ENCODE measurements at places on chromosomes 2 and 18.

DNA sequence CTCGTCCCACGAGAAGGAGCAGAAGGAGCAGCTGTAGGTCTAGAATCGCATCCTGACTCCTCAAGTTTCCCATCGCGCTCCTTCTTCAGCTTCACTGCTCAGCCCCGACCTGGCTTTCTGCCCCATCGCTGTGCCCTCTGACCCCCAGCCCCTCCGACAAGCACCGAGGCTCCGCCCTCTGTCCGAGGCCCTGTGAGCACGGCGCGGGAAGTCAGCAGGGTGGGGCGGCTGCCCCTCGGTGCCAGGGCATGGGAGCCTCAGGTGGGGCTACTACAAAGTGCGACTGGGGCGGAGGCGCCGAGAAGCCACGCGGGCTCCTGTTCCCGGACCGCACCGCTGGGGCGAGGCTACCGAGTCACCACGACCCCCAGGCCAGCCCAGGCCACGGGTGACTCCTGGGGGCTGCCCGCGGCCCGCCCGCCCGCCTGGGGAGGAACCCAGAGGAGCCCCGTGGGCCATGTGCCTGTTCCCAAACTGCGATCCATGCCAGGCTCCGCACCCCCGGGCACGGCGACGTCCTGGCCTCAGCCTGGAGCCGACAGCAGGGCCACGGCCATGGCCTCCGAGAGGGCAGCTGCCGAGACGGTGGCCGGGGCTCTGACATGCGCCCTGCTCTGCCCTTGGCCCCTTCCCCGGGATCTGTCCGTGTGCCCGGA is 36.6 kb upstream of the ID2 start:
- no peak for DNase-seq

GRCh38 chr2:55916473-55917049 is 7.0 kb downstream of the EFEMP1 start:
- DNase-seq = no peak

DNA sequence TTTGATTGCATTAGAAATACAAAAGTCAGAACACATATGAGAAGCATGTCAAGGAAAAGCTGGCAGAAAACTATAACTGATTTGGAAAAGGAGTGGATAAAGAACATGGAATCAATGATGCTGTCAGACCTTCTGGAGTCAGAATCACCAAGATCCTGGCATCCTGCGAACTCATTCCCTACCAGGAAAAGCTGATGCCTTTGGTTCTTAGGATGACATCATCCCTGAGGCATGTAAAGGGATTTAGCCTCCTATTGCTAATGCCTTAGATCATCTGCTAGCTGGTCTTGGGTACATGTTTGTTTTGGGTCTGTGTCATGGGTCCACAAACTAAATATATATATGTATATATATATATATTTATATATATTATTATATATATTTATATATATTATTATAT is 680.7 kb downstream of the EPHA4 start:
- DNase-seq = no peak

DNA sequence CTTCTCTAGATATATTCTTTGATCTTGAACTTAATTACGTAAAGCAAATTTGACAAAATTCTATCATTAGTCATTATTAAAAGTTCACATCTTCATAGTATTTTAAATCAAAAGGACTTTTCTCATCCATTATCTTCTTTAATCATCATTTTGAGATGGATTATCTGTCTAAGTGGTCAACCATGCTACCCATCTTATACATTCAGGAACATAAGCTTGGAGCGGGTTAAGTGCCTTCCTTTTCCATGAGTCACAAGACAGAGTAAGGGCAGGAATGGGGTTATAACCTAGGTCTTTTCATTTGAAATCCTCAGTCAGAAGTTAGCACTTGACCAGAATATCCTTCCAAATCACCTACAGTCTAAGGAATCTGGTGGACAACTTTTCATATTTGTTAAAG is 297.1 kb downstream of the TCF4 start:
- no peak for DNase-seq

DNA sequence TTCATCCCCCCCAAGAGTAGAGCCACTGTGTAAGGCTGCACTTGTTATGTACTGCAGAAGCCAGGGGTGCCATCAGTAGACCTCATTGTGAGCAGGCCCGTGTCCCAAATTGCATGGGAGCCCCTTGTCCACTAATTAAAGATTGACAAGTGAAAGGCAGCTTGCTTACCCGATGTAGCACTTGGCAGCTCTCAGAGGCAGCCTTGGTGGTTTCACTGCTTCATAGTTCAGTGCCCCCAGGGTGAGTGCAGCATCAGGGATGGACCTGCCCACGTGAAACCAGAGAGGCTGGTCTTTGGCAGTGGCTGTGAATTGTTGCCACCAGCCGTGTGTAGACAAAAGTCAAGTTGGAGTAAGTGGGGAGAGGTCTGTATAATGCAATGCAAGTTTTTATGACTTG is 13.3 kb downstream of the TUBB6 start:
- no peak for DNase-seq

GRCh38 chr2:73982140-73982617 is 2.5 kb upstream of the TET3 start:
- no peak for DNase-seq

DNA sequence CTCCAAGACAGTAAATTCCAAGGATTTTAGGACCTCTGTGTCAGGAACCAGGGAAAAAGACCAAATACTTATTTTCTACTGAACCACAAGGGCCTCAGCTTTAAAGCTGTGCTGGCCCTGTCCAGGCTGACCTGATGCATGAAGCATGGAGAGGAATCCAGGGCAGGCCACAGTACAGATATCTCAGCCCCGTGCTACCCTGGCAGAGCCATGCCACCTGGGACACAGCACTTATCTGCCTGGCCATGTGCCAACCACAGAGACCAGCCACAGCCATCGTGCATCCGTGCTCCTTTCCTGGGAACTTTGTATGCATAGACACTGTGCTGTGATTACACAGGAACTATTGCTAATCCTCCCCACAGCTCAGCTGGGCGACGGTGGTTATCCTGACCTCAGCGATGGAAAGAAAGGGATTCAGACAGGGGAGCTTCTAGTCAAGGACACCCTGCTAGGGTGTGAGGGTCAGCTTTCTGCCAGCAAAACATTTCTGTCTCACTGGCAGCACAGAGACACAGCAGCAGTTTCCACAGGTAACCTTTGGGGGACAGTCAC is 687.4 kb upstream of the ID2 start:
- no peak for DNase-seq

GRCh38 chr2:168119515-168120141 is 127.8 kb downstream of the STK39 start:
- DNase-seq = no peak

- DNase-seq = no peak
These were observed 98.3 kb downstream of the KLHL14 start for GRCh38 chr18:32674491-32674890.

GRCh38 chr2:70086278-70086837 is 919 bp upstream of the PCBP1 start:
- DNase-seq = peak; percentile 71

DNA sequence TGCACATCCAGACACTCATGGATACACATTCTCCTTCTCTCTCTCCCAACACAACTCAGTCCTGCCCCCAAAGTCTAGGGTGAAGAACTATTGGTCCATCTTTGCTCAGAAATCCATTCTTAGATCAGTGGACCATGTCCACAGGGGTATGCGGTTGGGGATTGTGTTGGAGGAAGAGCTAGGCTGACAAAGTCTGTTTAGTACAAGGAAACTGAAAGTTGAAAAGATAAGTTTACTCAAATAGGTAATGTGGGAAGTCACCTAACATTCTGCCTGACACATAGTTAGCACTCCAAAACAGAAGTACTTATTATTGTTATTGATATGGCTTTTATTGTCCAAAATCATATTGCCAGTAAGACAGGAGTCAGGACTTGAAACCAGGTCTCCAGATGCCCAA is 55.9 kb downstream of the ALK start:
- no peak for DNase-seq

GRCh38 chr2:178707476-178707875 is 99.7 kb downstream of the TTN start:
- no peak for DNase-seq

- no peak for DNase-seq
These were observed 159.5 kb downstream of the NYAP2 start for GRCh38 chr2:225559072-225559415.

DNA sequence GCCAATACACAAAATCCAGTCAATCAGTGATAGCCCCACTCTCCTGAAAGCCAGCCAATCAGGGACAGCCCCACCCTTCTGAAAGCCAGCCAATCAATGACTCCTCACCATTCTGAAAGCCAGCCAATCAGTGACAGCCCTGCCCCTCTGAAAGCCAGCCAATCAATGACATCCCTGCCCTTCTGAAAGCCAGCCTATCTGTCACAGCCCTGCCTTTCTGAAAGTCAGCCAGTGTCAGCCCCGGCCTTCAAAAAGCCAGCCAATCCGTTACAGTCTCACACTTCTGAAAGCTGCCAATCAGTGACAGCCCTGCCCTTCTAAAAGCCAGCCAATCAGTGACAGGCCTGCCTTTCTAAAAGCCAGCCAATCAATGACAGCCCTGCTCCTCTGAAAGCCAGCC is 95.9 kb upstream of the HDAC4 start:
- no peak for DNase-seq

GRCh38 chr2:14907014-14907612 is 274.6 kb downstream of the LRATD1 start:
- DNase-seq = no peak

DNA sequence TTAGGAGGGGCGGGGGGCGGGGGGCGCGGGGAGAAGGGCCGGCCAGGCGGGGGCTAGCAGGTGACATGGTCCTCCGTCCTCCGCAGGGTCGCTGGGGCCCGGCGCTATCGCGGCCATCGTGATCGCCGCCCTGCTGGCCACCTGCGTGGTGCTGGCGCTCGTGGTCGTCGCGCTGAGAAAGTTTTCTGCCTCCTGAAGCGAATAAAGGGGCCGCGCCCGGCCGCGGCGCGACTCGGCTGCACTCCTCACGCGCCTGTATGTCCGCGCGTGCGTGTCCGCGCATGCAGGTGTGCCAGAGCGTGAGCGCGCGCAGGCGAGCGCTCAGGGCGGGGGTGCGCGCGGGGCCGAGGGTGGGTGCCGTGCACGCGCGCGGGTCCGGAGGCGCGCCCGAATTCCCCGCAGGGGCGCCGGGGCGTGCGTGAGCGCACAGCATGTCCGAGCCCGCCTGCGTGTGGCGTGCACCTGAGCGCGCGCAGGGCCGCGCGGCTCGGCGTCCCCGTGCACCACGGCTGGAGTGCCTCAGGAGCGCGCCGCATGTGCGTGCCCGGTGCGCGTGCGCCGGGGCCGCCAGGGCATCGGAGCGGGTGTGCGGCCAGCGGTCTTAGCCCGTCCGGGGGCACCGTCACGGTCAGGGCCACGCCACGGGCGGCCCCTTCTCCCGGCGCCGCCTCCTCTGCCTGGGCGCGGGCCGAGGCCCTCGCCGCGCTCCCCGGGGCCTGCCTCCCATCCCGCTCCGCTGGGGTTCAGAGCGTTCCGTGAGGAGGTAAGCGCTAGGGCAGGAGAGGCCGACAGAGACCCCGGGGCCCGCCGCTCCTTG is 6.3 kb downstream of the SNORC start:
- peak; percentile 43 for DNase-seq

- DNase-seq = no peak
These were observed 41.5 kb downstream of the SUCLG1 start for GRCh38 chr2:84417453-84418145.

- DNase-seq = no peak
These were observed 5.0 kb upstream of the FARP2 start for GRCh38 chr2:241350878-241351639.

- no peak for DNase-seq
These were observed 23.7 kb downstream of the PLEK start for GRCh38 chr2:68388772-68389171.

GRCh38 chr18:45034179-45034578 is 353.5 kb downstream of the SETBP1 start:
- no peak for DNase-seq

All from stimulated activated CD4-positive, alpha-beta T cell treated with anti-CD3 and anti-CD28 coated beads, Interleukin-4, amount 100 ng/mL, for 1 hour (primary cell).